ENCODE measurements at places on chromosomes 2 and 18. TPM values are rescaled to one million over a fixed set of nuclear protein-coding genes. Genes with fewer than 3 reads are reported as not detected.

The CD28 gene
- total RNA-seq: not detected

DNA sequence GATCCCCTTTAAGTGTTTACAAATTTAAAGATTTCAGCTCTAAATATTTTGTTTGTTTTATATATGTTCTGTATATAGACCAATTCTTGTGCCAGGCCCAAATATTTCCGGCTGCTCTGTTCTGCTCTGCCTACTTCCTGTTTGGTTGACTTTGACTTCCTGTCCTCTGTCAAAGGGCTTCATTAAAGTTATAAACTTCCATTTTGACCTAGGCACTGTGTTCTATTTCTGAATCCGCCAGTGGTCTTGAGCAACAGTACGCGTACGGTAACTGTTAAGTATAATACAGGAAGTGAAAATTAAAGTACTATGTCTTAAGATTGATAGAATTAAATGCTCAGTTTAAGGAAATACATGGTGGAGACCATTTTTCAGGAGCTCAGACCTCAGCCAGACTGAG, 13.5 kb upstream of the REL start:
- 0 out of 2 replicates have a peak overlapping the region, but pooled peaks have one; percentile 0 for H3K4me3 ChIP-seq
- H3K4me1 ChIP-seq: peaks cover 8% of the 10 kb centered on the region
- H3K36me3 ChIP-seq: peaks cover 3% of the 10 kb centered on the region
- no peaks in the 10 kb centered on the region for H3K27me3 ChIP-seq

GRCh38 chr2:197131558-197131855, 179.1 kb downstream of the ANKRD44 start:
- DNase-seq: peak; percentile 83
- H3K27me3 ChIP-seq: no peaks in the 10 kb centered on the region
- peak overlapping the region; percentile 50 for H3K4me3 ChIP-seq

- H3K4me3 ChIP-seq: no peak overlapping the region
- no peaks in the 10 kb centered on the region for H3K36me3 ChIP-seq
- DNase-seq: no peak
These were observed 59.2 kb upstream of the KLF7 start for GRCh38 chr2:207224791-207225482.

The TXNDC2 gene
- total RNA-seq: not detected

Measured in Karpas-422 (cell line).